Stimulated activated CD4-positive, alpha-beta T cell treated with anti-CD3 and anti-CD28 coated beads, Interleukin-4, amount 100 ng/mL, for 1 hour (primary cell): ENCODE measurements at places on chromosomes 2 and 18.

- DNase-seq, result no peak
Observed at GRCh38 chr2:150859877-150860276, 372.4 kb upstream of the RND3 start.

DNA sequence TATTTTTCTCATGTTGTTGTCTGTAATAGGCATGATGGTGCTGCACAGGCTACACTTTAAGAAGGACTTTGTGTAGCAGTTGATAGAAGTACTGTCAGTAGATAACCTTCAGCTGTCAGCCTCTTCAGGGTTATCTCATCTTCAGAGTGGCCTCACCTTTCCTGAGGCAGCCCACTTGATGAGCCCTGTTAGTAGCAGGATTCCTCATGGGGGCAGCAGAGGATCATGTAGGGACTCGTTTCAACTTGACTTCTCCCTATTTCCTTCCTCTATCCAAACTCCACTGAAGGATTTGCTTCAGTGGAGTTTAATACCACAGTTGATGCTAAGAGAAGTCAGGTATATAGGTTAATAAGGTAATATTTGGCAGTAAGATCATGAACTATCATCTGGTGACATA lies 530.3 kb upstream of the FSIP2 start:
- DNase-seq, result no peak

GRCh38 chr2:54149638-54150441 lies 34.4 kb downstream of the ACYP2 start:
- DNase-seq, result no peak

DNA sequence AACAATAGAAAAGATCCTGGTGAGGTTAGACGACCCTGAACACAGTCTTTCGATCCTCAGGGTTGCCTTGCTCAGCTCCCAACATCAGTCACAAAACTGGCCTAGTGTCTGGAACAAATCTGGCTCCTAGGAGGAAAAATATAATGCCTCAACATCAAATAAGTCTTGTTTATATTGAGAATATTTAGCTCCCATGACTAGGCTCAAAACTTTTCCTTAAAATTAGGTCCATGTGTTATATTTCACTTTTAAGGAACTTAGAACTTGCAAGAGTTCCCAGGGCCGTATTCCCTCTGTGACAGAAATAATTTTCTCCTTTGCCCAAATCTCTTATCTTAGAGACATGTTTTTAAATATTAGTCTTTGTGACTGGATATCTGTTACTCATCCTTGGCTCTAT lies 819.7 kb upstream of the ZEB2 start:
- DNase-seq, result no peak

- DNase-seq, result no peak
Observed at GRCh38 chr2:20482725-20483124, 35.9 kb downstream of the RHOB start.

DNA sequence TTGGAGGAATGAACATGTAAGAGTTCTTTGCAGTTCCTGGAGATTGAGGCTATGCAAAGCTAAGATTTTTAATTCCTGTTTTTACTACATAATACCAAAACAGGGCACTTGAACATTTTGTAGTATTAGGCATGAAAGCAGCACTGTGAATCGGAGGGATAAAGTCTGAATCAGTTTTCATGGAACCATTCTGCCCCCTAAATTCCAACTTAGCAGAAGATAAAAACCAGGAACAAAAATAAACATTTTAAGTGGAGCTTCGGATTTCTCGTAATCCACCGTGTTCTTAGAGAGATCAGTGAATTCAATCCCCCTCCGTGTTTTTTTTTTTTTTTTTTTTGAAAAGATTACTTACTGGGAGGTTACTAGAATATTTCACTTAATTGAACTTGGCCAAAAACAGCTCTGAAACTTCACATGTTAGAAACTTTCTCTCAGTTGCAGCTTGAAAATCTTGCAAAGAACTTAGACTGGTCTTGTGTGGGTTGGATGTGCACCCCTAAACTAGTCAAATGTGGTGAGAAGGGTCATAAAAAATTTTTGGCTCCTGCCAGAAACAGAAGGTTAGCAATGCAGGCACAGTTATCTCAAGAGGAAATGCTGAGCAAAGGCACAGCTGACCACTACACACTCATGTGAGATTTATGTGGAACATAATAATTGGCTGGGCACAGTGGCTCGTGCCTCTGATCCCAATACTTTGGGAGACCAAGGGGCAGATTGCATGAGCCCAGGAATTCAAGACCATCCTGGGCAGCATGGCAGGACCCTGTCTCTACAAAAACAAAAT lies 145.4 kb upstream of the RNF152 start:
- DNase-seq, result no peak

GRCh38 chr2:192307530-192307929 lies 112.8 kb upstream of the TMEFF2 start:
- no peak for DNase-seq

DNA sequence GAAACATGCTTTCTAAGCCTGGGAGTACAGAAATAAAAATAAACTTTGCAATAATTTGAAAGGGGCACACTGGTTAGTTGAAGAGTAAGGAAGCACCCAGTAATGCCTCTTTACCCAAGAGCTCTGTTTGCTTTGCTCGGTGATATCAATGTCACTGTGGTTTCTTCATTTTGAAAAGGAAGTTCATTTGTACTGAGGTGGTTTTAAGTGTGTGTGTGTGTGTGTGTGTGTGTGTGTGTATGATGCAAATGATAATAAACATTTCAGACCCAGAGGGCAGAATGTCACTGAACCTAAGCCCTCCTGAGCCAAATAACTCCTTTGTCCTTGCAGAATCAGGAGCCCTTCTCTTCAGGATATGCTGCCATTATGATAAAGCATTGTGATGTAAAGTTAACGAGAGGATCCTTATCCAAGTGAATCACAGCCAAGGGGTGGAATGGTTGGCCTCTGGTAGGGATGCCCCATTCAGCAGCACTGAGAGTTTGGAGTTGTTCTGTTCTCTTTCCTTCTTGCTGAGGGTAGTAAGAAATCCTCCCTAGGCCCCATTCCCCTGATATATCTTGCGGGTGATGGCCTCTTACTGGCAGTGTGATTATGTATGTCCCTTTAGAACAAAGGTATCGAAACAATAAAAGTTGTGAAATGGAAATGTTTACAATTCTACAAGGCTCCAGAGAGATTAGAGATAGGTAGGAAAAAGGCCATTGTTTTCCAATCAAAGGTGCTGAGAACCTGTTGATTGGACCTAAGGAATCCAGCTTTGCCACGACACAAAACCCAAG lies 7.6 kb downstream of the ITGA6 start:
- no peak for DNase-seq

GRCh38 chr2:1614564-1614963 lies 129.8 kb downstream of the PXDN start:
- DNase-seq, result no peak
